Right ventricle myocardium superior (tissue), 1 donor: ENCODE measurements at places on chromosomes 11 and 22. TPM values are rescaled to one million over a fixed set of nuclear protein-coding genes. Genes with fewer than 3 reads are reported as not detected.

The CSF2RB gene
- 2.2 TPM for total RNA-seq

The P2RY6 gene
- total RNA-seq: 2.1 TPM

The SMPD1 gene
- total RNA-seq: 51.6 TPM

DNA sequence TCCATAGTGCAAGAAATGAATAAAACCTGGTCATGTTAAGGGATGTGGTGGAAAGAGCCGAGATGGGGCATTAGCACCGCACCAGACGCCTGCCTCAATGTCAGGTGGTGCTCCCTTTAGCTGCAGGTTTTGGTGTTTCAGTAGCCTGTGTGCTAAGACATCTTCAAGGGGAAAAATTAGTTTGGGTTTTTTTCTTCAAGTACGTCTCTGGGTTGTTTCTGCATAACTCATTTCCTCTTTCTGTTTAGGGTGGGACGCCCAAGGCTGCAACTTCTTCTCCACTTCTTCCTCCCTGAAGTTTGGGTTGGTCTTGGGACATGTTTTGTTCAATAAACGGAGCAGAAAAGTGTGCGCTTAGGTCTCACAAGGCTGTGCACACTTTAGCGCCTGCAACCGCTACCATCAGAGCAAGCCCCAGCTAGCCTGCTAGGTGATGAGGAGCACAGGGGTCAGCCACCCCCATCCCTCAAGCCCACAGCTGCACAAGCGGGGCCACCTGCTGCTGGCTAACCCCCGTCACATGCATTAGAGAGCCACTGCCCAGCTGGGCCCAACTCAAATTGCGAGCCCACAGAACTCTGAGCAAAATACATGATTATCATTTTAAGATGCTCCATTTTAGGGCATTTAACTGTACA is 1495.7 kb downstream of the TBC1D22A start:
- no peak for DNase-seq

GRCh38 chr11:95469258-95469657 is 238.3 kb upstream of the SESN3 start:
- no peak for DNase-seq
